ENCODE measurements at places on chromosomes 6 and 20.

GRCh38 chr6:137692806-137693205 lies 174.3 kb upstream of the TNFAIP3 start:
- no peak for DNase-seq

DNA sequence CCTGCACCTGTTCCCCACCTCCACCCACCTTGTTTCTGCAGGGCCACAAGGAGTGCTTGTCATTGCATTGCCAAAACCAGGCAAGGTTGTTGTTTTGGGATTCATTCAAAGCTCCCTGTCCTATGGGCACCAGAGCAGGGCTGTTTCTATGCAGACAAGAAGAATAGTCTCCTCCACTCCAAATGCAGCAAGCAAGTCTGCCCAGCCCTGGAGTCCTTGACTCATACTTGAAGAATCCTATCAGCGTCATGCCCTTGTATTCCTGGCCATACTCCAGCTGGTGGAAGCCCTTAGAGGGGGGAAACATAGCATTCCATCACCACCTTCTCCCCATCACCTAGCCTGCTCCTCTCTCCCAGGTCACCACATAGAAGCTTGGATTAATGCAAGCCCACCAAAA lies 145.3 kb upstream of the ECI2 start:
- DNase-seq, result no peak

GRCh38 chr6:1509241-1509640 lies 100.5 kb upstream of the FOXC1 start:
- DNase-seq, result no peak

DNA sequence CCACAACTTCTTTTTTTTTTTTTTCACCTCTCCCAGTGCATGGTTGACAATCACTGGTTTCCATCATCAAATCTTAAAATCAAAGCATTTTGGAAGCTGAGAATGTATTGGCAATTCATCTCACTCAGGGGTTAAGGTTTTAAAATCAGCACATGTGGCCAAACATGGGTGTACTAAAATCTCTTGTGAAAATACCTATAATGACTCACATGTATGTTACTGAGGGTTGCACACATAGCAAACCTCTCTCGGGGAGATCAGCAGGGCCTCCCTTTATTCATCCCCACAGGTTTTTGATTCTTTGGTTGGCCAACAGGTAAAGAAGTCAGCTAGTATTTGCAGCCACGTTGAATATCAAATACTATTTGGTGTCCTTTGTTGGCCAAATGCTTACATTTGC lies 44.3 kb upstream of the OCSTAMP start:
- DNase-seq, result no peak

DNA sequence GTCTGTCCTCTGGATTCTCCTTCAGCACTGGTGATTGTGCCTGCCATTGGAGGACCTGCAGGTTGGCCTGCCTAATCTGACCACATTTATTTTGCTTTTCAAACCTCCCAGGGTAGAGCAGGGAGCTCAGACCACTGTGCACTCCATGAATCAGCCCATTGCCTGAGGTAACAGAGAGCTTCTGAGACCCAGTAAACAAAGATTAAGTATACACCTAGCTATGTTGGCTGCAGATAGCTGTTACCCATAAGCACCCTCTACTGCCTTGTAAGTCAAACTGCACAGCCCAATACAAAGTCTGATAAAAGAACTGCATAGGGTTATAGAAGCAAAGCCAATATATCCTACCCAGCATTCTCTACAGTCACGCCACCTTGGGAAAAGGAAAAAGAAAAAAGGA lies 338.7 kb downstream of the HTR1B start:
- no peak for DNase-seq

- no peak for DNase-seq
Measured at GRCh38 chr20:45117581-45117980, 2.6 kb upstream of the WFDC5 start.

DNA sequence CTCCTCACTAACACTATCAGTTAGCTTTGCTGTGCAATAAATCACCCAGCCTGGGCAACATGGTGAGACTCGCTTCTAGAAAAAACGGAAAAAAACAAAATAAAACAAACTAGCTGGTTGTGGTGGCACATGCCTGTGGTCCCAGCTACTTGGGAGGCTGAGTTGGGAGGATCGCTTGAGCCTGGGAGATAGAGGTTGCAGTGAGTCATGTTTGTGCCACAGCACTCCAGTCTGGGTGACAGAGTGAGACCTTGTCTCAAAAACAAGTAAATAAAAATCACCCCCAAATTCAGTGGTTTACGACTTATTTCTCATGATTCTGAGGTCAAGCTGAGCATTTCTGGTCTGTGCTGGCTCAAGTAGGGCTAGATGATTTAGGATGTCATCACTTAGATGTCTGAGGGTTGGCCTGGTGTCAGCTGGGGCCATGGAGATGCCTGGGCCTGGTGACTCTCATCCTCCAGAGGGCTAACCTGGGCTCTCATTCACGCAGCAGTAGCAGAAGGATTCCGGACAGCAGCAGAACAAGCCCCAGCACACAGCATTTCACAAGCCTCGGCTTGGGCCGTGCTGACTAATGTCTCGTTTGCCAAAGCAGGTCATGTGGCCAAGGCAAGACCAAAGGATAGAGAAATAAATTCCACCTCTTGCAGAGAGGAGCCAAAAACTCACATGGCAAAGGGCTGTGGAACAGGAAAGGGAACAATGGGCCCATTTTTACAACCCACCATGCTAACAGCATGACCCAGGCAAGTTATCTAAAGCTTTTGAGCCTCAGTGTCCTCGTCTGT lies 32.5 kb downstream of the MGME1 start:
- DNase-seq, result no peak

GRCh38 chr6:30154709-30155519 lies 6.1 kb downstream of the TRIM10 start:
- no peak for DNase-seq

DNA sequence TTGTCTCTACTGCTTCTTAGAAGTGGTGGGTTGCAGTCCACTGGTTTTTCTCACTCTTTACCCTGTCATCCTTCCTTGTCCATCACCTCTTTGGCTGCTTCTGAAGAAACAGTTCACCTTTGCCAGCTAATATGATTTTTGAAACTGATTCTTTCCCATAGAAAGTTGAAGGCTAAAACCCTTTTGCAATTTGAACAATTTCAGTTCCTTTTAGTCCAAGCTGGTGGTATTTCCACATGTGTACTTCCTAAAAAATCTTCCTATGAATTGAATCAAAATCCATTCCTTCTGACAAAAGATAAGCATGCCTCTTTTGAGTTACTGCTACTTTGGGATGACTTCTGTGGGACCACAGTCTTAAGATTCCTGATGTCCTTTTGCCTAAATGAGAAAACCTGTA lies 210.0 kb upstream of the MAN1A1 start:
- no peak for DNase-seq

DNA sequence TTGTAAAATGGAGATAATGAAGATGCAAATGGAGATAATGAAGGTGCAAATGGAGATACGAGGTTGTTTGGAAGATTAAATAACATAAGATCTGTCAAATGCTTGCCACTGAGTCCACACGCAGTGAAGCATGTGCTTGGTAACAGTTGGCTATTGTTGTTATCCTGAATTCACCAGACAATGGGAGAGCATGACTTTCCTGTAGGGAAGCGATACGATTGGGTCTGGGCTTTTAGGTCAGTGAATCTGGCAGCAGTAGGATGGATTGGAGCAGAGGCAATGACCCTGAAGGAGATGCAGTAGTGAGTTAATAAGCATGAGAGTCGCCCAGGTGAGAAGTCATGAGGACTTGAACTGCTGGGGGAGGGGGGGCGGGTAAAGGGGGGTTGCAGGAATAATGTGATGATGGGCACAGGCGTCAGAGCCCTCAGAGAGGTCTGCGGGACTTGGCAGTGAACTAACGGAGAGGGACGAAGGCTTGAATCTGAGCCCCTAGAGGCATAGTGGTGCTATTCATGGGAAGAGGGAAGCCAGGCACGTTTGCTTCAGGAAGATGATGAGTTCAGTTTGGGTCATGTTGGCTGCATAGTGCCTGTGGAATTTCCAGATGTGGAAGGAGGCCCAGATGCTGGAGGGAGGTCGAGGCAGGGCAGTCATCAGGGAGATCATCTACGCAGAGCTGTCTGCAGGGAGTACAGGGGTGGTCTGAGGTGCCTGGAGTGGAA lies 55.4 kb downstream of the ZDHHC14 start:
- DNase-seq, result no peak

DNA sequence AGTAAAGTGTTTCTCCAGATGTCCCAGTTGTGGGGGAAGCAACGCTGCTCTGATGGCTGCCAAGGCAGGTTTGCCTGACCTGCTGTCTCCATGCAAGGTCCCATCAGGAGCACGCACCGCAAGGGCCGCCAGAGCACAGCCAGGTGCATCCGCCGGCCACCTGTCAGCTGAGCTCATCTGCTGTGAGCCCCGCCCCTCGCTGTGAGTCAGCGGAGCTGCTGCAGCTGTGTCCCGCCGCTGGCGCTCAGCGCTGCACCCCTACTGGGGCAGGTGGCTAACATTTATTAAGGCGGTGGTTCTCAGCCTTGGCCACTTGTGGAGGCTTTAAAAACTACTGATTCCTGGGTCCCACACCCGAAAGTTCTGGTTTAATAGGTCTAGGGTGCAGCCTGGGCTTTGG lies 225.7 kb downstream of the UST start:
- DNase-seq, result peak; percentile 33

DNA sequence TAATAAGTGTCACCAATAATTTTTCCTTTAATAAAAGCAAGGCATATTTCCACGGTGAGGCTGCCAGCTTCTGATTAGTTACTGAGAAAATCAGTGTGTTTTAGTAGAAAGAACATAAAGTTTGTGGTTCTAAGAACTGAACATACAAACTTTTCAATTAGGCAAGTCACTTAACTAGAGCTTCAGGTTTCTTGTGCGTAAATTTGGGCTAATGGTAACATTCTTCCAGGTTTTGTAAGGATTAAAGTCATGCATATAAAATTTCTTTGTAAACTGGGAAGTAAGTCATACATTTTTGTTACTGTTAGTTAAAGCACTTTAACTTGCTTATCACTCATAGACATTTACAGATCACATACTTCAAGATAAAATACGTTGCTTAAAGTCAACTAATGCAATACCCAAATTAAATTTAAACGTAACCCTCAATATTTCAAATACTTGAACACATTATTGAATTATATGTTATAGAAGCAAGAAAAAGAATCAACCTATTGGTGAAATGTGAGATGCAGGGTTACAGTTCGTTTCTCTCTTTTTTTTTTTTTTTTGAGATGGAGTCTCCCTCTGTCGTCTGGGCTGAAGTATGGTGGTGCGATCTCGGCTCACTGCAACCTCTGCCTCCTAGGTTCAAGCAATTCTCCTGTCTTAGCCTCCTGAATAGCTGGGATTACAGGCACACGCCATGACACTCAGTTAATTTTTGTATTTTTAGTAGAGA lies 327.3 kb upstream of the NOX3 start:
- DNase-seq, result no peak

- no peak for DNase-seq
Measured at GRCh38 chr6:97925504-97925903, 642.5 kb upstream of the MMS22L start.

DNA sequence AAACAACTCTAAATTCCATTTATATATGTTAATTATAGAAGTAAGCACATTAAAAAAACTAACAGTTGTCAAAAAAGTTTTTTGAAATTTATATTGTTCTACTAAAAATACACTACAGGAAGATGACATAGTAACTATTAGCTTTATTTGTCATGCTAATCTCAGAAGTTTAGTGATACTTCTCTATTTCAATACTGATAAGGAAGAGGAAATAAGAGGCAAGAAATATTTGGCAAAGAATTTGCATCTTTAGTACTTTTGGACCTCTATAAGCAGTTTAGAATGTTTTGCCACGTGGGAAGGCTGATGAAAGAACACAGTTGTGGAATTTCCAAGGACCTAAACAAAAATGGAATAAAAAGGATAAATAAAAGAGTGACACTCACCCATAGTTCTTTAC lies 12.6 kb downstream of the IFNGR1 start:
- DNase-seq, result no peak

- DNase-seq, result no peak
Measured at GRCh38 chr20:45944965-45945677, 10.6 kb downstream of the PCIF1 start.

GRCh38 chr6:133314947-133315346 lies 73.8 kb downstream of the EYA4 start:
- DNase-seq, result no peak

- DNase-seq, result no peak
Measured at GRCh38 chr6:62999796-63000195, 211.5 kb upstream of the FKBP1C start.

DNA sequence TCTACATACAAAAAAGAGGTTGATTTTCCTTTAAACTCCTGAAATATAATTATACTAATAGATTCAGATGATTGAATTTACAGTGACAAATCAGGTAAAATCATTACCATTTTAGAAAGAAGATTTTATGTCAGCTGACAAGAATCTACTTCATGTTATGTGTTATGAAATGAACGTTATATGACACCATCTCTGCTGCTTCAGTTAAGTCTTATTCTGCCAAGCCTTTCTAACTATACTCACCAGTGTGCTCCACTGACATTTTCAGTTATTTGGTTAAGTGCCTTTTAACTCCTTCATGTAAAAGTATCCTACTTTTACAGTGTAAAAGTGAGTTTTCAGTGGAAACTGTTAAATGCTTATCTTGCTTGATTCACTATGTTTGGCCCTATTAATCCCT lies 80.4 kb downstream of the RWDD2A start:
- DNase-seq, result no peak

DNA sequence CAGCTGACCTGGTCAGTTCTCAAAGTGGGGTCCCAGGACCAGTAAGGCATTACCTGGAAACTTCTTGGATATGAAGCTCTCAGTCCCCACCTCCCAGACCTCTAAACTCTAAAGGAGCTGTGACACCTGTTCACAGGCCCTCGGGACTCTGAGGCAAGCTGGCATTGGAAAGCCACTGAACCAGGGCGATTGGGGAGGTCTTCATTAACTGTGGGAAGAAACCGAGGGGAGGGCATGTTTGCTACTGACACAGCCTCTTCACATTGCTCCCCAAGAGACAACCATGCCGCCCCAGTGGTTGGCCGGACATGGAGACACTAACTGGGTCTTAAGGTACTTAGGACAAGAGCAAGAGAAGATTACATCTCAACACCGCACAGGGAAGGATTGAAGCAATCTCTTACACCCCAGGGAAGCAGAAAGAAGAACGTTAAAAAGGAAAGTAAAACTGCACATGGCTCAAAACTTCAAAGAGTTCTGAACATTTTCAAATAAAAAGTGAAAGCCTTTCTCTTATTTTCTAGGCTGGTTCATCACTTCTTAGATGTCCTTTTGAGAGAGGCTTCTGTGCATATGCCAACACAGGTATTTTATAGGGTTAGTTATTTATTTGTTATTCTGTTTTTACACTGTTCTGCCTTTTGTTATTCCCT lies 210.0 kb upstream of the CST7 start:
- DNase-seq, result peak; percentile 7

DNA sequence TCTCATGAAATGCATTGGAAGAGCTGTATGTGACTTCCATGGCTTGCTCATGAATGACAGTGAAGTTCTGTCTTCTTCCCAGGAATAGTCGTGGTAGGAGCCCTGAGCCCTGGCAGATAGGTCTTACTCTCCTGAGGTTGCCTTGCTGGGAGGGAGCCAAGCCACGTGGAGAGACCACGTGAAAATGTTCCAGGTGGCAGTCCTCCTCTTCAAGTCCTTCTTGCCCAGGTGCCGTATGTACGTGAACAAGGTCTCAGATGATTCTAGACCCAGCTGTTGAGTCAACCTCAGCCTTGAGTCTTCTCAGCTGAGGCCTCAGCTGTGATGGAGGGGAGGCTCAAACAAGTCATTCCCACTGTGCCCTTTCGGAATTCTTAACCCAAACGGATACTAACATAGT lies 192.4 kb upstream of the PRDM1 start:
- DNase-seq, result no peak

GRCh38 chr6:136551103-136551502 lies 881 bp upstream of the MAP7 start:
- DNase-seq, result no peak

GRCh38 chr20:2559279-2559626 lies 22.9 kb downstream of the TMC2 start:
- DNase-seq, result no peak

Data from activated CD4-positive, alpha-beta T cell treated with anti-CD3 and anti-CD28 coated beads, Interleukin-2, Interleukin-6, amounts not matched to agents 100 ng/mL and 50 ng/mL, durations not matched to agents 16 hours and 8 hours (primary cell).